ENCODE measurements at places on chromosomes 2 and 18. TPM values are rescaled to one million over a fixed set of nuclear protein-coding genes. Genes with fewer than 3 reads are reported as not detected.

GRCh38 chr18:62566199-62566598, 43.4 kb downstream of the ZCCHC2 start:
- H3K4me1 ChIP-seq: peaks cover 8% of the 10 kb centered on the region
- DNase-seq: no peak
- no peak overlapping the region for H3K27ac ChIP-seq

- H3K27ac ChIP-seq: no peak overlapping the region
- no peak overlapping the region for H3K4me3 ChIP-seq
- DNase-seq: no peak
- peaks cover 2% of the 10 kb centered on the region for H3K4me1 ChIP-seq
- peaks cover 2% of the 10 kb centered on the region for H3K36me3 ChIP-seq
These were observed 19.3 kb upstream of the TMEM18 start for GRCh38 chr2:696463-696862.

DNA sequence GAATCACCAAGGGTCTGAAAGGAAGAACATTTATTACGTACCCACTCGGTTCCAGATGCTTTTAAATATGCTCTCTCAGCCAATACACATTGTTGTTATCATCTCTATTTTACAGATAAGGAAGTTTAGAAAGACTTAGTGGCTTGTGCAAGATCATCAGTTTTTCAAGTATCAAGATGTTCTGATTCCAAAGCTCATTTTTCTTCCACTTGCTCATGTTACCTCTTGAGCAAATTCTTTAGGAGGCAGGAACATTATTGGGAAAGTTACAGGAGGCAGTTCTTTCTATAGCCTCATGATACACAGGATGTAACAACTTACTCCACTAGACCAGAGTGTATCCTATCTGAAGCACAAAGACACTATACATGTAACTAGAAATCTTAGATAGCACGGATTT, 65.0 kb upstream of the MMADHC start:
- no peak for DNase-seq
- H3K27me3 ChIP-seq: no peaks in the 10 kb centered on the region
- H3K4me3 ChIP-seq: no peak overlapping the region
- no peaks in the 10 kb centered on the region for H3K4me1 ChIP-seq
- no peak overlapping the region for H3K27ac ChIP-seq

- no peaks in the 10 kb centered on the region for H3K36me3 ChIP-seq
- DNase-seq: no peak
- no peak overlapping the region for H3K27ac ChIP-seq
- peaks cover 15% of the 10 kb centered on the region for H3K27me3 ChIP-seq
- no peak overlapping the region for H3K4me3 ChIP-seq
These were observed 134.0 kb downstream of the FTCDNL1 start for GRCh38 chr2:199716807-199717586.

- no peaks in the 10 kb centered on the region for H3K27me3 ChIP-seq
- no peak overlapping the region for H3K4me3 ChIP-seq
- H3K36me3 ChIP-seq: no peaks in the 10 kb centered on the region
- H3K27ac ChIP-seq: no peak overlapping the region
- no peak for DNase-seq
- no peaks in the 10 kb centered on the region for H3K4me1 ChIP-seq
These were observed 48.8 kb upstream of the LCLAT1 start for GRCh38 chr2:30398084-30398873.

- no peak for DNase-seq
- H3K27me3 ChIP-seq: peaks cover 40% of the 10 kb centered on the region
- peaks cover 1% of the 10 kb centered on the region for H3K4me1 ChIP-seq
- no peaks in the 10 kb centered on the region for H3K36me3 ChIP-seq
- no peak overlapping the region for H3K4me3 ChIP-seq
- H3K27ac ChIP-seq: no peak overlapping the region
These were observed 35.9 kb downstream of the AFF3 start for GRCh38 chr2:100106460-100106859.

DNA sequence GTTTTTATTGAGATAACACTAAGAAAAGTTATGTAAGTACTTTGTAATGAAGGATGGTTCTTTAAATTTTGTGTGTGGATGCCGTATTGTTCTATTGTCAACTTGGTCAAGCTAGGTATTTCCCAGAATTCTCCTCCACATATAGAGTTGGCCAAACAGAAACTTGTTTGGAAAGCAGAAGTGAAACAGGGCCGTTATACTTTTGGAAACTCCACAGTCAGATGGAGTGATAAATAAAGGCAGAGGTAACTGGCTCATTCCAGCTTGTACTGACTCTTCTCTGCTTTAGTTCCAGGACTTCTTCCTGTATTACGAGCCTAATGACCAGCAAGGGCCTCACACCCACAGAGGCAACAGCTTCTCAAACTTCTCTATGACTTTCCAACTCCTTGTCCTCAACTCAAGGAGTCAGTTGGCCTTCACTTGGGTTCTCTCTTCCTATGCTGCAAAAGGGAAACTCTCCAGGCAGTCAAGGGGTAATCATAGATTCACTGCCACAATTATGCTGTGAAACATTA, 16.4 kb upstream of the STARD7 start:
- no peak for DNase-seq
- no peak overlapping the region for H3K27ac ChIP-seq
- no peaks in the 10 kb centered on the region for H3K27me3 ChIP-seq
- H3K36me3 ChIP-seq: no peaks in the 10 kb centered on the region
- H3K4me1 ChIP-seq: peaks cover 5% of the 10 kb centered on the region

DNA sequence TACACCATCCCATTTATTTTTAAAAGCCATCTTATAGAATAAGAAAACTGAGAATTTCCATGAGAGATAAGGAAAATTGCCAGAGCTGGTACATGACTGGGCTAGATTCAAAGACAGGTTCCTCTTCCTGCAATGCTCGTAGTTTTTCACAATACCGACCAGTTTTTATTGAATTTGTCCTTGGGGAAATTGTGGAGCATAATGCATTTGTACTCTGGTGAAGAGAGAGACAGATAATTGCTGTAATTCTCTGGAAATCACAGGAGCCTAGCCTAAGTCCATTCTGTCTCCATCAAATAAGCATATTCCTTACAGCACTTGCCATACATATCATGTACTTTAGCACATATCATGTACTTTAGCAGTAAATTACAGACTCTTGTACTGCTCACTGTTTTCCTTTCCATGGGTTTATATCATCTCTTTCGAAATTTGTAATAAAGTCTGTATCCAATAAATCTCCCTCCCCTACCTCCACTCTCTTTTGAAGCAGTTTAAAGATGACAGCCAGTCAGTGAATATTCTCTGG, 355.2 kb downstream of the CNTNAP5 start:
- H3K36me3 ChIP-seq: no peaks in the 10 kb centered on the region
- no peak overlapping the region for H3K4me3 ChIP-seq
- no peaks in the 10 kb centered on the region for H3K4me1 ChIP-seq
- no peak for DNase-seq

GRCh38 chr2:170878066-170878465, 51.0 kb upstream of the GORASP2 start:
- peak overlapping the region; percentile 7 for H3K4me3 ChIP-seq
- peaks cover 14% of the 10 kb centered on the region for H3K27me3 ChIP-seq
- no peak overlapping the region for H3K27ac ChIP-seq
- H3K36me3 ChIP-seq: no peaks in the 10 kb centered on the region

Gene NEB
- 0.12 TPM for total RNA-seq

All from activated CD8-positive, alpha-beta memory T cell treated with anti-CD3 and anti-CD28 coated beads, Interleukin-2, amount 10 ng/mL, durations not matched to agents 7 days and 5 days (primary cell).